ENCODE measurements at places on chromosomes 1 and 21.

DNA sequence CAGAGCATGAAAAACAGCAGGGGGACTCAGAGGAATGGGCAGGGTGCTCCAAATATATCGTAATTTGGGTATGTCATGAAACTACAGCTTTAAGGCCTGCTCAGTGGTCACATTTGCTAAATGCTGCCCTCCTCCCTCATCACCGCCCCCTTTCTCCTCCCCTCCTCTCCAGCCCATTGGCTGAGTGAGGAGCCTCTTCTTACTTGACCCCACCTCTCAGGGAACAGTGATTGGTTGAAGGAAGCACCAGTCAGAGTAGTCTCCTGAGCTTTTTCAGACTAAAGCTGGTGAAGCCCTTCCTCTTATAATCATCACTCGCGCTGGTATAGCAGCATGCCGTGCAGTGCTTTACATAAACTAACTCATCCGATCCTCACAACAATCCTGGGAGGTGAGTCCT, 10.0 kb upstream of the TTC39A start:
- peak; percentile 10 for DNase-seq

DNA sequence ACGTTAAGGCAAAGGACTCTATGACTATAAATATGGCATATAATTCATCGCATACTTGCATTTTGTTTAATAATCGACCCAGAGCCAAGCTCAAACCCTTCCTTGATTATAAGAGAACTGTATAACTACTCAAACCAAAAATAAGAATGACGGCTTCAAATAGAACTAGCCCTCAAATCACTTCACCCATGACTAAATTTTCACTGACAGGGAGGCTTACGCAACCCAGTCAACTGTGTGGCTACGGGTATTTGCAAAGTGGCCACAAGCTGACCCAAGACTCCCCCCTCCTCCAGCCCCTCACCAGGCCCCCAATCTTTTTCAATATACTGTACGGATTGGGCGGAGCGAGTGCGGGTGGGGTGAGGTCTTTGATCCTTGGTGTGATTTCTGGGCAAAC, 268.3 kb downstream of the ASTN1 start:
- DNase-seq: no peak

DNA sequence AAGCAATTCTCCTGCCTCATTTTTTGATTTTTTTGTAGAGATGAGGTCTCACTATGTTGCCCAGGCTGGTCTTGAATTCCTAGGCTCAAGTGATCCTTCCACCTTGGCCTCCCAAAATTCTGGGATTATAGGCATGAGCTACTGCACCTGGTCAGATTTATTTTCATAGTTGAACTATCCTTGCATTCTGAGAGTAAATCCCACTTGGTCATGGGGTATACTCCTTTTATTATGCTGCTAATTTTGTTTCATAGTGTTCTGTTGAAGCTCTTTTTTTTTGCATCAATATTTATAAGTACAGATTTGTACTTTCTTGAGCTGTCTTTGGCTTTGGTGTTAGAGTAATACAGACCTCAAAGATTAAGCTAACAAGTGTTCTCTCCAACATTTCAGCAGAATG, 12.8 kb upstream of the CCSAP start:
- no peak for DNase-seq

DNA sequence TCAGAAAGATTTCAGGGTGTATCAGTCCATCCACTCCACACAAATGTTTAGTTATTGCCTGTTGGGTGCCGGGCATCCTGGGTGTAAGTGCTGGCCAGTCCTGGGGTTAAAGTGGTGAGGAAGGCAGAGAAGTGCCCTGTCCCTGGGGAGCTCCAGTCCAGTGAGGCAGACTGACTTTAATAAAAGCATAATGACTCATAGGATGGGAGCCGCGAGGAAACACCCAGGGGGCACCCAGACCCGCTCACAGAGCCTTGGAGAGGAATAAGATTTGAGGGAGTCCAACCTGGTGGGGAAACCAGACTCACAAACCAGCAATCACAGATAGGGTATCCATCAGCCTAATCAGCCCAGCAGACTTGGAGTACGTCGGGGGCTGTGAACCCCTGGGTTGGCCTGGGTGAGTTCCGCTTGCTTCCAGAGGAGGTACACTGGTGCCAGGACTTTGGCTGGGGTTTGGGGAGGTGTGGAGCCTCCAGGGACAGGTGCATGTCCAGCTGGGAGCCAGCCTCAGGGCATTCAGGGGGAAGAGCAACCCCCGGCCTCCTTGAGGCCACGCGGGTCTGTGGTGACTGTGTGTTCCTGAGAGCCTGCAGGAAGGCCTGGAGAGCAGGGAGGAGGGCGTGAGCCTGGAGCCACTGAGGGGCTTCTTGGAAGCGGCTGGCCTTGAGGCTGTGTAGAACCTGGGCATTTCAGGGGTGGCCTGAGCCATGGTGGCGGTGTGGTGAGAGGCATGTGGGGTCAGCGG, 3.7 kb downstream of the PEAR1 start:
- no peak for DNase-seq

- DNase-seq: no peak
Observed at GRCh38 chr1:186139115-186139514, 235.9 kb downstream of the TPR start.

DNA sequence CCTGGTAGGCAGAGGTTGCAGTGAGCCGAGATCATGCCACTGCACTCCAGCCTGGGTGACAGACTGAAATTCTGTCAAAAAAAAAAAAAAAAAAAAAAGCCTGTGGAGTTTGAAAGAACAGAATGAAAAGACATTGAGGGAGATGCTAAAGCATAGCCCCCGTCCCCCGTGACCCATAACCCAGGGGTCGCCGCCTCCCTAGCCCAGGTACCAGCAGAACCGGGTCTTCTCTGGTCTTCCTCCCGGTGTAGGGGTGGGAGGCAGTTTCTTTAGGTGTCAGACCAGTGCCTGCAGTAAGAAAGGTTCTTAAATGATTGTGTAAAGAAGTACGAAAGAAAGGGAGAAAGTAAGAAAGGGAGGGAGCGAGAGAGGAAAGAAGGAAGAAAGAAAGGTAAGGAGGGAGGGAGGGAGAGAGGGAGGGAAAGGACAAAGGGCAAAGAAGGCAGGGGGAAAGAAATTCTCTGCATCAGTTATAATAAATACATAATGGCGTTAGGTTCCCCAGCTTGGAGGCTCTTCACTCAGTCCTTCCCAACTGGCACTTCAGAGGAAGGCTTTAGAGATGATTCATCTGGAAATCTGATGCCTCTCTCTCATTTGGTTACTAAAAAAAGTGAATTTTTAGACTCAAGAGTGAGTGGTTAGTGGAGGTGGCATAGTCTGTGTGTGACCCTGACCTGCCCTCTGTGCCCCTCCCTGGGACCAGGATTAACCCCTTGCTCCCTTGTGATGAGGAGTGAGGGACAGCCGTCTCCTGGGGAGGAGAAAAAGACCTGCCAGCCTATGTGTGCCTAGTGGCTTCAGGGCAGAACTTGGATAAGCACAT, 1.1 kb downstream of the IL24 start:
- no peak for DNase-seq

- DNase-seq: no peak
Observed at GRCh38 chr1:88060750-88061491, 623.2 kb upstream of the PKN2 start.

DNA sequence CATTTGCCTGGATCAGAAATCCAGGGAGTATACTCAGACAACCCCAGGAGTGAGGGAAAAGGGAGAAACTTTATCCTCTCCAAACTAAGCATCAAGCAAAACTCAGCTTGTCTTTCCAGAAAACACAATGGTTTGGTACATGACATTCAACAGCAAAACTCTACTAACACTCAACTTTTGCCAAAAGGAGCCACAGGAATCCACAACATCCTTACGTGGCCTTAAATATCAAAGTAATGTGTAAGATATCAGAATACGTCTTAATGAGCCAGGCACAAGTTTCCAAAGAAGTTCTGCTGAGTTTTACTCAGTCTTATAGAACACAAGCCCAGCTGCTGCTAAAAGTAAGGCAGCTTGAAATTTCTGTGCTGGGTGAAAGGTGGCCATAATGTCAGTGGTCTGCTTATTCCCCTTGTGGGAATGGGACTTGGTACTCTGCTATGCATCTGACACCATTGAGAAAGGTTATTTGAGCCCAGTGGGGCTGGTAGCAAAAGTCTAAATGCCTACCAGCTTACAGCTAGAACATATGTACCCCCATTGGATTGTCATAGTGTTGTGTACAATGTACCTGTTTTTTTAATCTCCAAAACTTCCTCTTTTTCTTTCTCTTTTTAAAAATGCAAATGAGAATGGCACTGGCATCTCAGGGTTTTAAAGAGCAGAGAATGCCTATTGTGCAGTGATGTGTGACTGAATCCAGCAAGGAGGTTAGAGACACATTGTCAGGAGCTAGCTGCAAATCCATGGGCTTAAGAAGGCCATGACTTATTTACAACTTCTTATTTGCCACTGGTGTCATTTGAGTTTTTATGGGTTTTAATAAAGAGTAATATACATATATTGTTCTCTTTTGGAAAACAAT, 62.0 kb upstream of the ST6GALNAC3 start:
- peak; percentile 27 for DNase-seq

Measured in Caki2 (cell line).